KG1 (cell line): ENCODE measurements at places on chromosomes 6 and 20.
A peak's percentile ranks its signal among the peaks of the same experiment; 100 is the strongest.

DNA sequence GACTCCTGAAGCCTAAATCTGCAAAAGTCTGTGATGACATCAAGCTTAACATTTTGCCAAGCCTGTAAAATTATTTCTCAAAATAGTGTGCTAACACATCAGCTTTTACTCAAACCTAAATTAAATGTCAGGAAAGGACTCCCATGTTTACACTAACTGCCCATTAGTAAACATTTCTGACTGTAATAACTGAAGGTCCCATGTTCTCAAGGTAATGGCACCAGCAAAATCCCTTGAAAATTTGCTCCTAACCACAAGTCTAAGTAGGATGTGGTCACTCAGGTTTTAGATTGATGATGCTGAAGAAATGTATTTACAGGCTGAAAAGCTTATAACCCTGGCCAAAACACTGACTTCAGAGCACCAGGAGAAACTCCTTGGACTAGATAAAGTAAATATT lies 33.0 kb downstream of the BACH2 start:
- no peak for DNase-seq

- peak; percentile 57 for DNase-seq
These were observed 79.0 kb upstream of the RGS17 start for GRCh38 chr6:153210083-153210482.

DNA sequence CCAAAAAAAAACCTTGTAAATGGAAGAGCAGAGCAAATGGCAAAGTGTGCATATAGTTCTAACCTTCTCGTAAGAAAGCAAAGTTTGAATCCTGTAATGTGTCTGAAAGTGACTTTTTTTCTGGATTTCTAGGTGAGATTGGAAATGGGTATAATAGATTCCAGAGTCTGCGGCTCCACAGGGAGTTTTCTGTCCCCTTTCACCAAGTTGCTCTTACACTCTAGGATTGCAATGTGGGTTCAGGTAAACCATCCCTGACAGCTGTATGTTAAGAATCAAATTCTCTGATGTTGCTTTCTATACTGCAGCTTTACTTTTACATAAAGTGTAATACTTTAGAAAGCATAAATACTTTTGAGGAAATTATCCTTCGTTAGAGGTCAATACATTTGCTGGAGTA lies 260.1 kb downstream of the PRL start:
- no peak for DNase-seq

- DNase-seq: no peak
These were observed 10.1 kb downstream of the TULP4 start for GRCh38 chr6:158322400-158322723.

DNA sequence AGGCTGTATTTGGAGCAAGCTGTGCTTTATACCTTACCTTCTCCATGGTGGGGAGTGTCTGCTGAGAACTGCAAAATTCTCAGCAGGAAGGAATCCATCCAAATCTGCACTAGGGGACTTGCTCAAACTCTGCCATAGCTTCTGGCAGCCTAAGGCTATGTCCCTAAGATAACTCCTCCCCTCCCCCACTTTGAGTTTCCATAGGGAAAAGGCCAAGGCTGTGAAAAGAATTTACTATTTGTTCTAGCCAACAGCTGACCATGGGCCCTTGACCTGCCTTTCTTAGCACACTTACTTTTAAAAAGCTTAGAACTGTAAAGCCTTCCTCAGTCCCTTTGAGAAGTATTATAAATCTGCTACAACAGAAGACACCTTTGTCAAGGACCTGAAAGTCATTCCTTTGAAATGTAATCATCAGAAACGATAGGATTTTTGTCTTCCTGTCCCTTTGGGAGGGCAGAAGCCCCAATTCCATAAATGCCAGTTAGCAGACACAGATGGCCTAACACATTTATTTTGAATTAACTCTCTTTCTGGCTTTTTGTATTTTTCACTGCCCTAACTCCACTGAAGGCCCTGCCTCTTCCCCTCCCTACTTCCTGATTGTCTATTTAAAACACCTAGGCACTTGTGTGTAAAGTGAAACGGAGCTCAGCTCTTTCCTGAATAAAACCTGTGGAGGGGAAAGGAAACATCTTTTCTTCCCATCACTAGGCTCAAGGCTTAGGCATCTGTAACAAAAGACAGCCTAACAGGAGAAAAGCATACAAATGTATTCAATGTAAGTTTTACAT lies 157.1 kb downstream of the AKAP7 start:
- no peak for DNase-seq

GRCh38 chr20:59123011-59123677 lies 40.5 kb upstream of the ZNF831 start:
- no peak for DNase-seq

GRCh38 chr6:35475573-35475972 lies 7.4 kb downstream of the RPL10A start:
- no peak for DNase-seq

DNA sequence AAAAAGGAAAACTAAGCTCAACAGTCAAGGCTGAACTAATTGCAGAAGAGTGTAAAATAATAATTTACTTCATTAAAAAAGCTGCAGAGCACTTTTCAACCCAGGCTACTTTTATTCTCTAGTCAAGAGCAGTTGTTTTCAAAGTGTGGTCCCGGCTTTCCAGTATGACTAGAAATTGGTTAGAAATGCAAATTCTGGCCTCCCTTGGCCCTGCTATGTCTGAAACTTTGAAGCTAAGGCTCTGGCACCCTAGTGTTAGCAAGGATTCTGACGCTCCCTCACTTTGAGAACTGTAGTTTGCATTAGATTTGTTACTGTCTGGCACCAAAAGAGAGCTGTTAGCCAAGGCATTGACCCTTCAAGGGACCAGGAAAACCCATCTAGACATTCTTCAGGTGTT lies 9.5 kb upstream of the NXT1 start:
- no peak for DNase-seq

- no peak for DNase-seq
These were observed 2.9 kb upstream of the RAMACL start for GRCh38 chr6:166589337-166589731.

GRCh38 chr6:516213-516612 lies 124.7 kb downstream of the IRF4 start:
- DNase-seq: no peak

- DNase-seq: no peak
These were observed 1064.6 kb upstream of the EYS start for GRCh38 chr6:66771626-66772025.

DNA sequence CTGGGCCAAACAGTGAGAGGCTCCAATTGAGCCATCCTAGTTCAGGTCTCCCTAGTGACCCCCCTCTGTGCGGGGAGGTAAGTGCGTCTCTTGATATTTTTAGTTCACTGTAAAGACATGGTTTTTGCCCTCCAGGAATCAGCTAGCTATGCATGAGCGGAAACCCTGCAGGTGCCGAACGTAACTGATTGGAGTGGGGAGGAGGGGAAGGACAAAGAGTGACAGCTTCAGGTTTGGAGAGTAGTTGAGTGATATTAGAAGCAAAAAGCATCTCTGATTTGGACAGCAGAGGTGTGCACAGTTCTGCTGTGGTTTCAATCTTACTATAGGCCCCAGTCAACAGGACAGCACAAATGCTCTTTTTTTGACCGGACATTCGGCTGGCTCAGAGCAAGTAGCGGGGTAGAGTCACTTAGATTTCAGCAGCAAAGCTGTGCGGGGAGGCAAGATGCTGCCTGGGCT lies 31.8 kb downstream of the TBC1D7 start:
- no peak for DNase-seq

DNA sequence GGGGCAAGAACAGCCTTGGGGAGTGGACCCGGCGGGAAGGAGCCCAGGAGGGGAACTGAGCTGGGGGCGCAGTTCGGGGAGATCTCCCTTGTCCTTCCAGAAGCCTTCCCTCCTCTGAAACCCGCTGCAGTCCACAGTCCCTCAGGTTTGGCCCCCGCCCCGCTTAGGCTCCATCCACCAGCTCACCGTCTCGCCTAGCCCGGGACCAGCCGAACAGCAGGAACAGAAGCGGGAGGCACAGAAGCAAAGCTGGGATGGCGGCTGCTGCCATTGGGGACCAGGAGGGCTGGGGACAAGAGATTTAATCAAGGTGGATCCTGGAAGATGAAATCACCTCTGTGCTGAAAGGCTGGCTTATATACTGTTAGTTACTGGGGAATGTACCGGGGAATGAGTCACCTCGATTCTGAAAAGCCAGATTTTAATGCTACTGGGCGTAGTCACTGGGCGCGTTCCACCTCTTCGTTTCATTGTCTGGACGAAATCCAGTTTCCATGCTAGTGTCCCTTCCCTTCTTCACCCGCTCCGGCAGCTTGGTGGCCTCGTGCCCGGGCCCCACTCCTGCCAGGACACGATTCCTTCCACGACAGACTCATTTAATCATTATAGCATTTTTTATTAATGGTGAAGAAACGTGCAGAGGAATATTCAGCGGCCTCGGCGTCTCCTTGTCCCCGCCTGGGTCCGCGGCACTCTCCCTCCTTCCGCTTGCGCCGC lies at the start of gene RAET1L:
RAET1L (minus strand) TSS at position 332 of the 717 bp plus-strand sequence; CDS start at position 271, 61 bp downstream.
- no peak for DNase-seq

GRCh38 chr20:58017970-58018530 lies 210.4 kb downstream of the ANKRD60 start:
- no peak for DNase-seq

GRCh38 chr6:142566628-142567396 lies 265.0 kb downstream of the ADGRG6 start:
- peak; percentile 51 for DNase-seq

DNA sequence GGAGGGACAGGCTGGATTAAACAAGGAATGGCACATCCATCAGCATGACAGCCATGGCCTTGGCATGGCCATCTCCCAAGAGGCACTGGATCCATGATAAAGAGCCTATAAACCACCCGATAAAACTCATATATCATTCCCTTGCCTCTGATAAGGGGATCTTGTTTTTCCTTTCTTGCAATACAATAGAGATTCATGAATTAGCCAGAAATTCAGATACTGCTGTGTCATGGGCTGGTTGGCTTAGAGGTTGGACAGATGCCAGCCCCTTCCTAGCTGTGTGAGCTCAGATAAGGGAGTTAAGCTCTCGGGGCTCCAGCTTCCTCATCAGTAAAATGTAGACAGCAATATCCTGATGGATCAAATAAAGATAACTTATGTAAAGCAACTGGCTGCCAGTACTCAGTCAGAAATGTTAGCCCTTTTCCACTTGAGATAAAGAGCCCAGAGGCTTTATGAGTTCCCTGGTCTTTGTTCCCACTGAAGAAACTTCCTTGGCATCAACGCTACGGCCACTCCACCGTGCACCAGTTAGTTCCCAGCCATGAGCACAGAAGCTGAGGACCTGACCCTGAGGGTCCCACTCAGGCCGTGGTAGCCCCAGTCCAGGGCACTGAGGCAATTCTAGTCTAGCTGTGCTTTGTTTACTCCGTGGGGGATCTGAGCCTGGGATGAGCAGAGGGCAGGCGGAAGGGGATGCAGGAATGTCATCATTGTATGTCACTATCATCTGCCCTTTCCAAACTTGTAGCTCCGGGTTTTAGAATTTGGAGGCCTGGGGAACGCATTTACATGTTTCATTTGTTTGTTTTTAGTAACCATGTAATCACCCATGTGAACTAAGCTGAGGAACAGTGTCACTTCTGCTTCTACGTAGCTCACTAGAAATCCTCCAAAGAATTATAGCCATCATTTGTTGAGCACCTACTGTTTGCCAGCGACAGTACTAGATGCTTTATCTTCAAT lies 67.2 kb upstream of the TBC1D7 start:
- peak; percentile 49 for DNase-seq

DNA sequence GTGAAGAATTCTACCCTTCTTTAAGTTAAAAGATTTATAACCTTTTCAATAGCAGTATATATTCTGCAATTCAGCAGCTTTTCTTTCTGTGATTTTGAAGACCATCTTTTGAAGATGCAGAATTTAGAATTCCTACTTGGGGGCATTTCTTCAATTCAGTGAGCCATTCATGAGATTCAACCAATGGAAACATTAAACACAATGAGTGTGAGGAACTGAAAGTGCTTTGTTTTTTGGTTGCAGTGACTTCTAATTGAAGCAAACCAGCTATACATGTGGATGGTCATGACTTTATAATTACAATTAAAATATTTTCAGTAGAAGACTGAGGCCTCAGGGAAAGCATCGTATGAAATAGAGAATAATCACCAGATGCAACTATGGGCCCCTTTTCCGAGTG lies 108.3 kb downstream of the CARMIL1 start:
- no peak for DNase-seq

- DNase-seq: no peak
These were observed 31.4 kb upstream of the TMEM14A start for GRCh38 chr6:52639493-52639892.

DNA sequence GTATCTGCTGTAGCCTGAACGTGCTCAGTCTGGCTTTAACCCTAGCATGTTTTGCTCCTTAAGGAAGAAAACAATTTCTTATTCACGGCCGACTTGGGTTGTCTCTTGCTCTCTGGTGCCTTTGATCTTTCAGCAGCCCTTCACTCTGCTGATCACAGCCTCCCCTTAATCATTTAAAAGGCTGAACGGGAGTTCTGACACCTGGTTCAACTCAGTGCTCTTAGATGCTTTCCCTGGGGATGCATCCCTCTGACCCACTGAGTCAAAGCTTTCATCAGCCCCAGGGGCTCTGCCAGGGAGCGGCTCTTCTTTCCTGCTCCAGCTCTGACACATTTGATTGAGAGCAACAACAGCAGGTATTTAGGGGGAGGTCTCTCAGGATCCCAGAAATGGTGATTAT lies 79.0 kb upstream of the FYN start:
- DNase-seq: no peak

- no peak for DNase-seq
These were observed at the start of gene SIRPA for GRCh38 chr20:1894951-1895673. TSS of gene SIRPA (plus strand) at chr20:1895407. CDS start at chr20:1895448, 41 bp downstream.
